Naive thymus-derived CD4-positive, alpha-beta T cell (primary cell): ENCODE measurements at places on chromosomes 6 and 20. TPM values are rescaled to one million over a fixed set of nuclear protein-coding genes. Genes with fewer than 3 reads are reported as not detected.
A peak's percentile ranks its signal among the peaks of the same experiment; 100 is the strongest.

DNA sequence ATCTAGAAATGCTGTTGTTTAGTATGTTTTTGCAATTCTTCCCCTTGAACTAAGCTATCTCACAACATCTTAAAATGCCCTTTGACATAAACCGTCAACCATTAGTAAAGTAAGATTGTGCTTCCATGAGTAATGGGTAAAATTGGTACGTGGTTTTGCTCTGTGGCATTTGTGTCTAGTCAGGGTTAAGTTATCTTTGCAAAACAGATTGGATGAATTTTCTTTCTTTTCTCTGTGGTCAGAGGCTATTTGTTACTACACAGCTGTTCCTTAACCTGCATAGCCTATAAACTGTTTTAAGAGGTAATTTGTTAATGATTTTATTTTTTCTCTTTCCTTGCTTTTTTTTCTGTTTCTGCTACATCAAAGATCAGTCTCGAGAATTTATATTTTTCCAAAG lies 75.4 kb downstream of the RPP40 start:
- no peak for DNase-seq
- no peak overlapping the region for H3K4me3 ChIP-seq
- H3K27me3 ChIP-seq, result no peaks in the 10 kb centered on the region
- H3K36me3 ChIP-seq, result no peaks in the 10 kb centered on the region
- H3K27ac ChIP-seq, result no peak overlapping the region

The GABRR1 gene
- not detected for total RNA-seq

DNA sequence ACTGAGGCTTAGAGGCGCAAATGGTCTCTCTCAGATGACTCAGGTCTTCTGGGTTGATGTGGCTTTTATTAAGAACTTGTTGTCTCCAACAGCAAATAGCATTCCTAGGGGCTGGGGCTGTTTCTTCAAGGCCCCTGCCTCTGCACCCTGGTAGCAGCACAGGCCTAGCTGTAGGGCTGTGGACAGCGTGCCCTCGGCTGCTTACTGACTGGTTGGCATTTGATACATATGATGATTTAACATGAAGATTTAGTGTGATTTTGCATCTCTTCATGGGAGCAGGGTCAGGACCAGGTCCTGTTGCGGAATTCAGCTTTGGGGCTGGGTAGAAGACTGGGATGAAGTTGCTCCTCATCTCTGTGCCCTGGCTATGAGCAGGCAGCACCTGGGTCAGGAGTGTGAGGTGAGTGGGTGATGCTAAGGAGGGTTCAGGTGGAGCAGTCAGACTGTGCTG lies 24.3 kb upstream of the IER3 start:
- peaks cover 44% of the 10 kb centered on the region for H3K4me1 ChIP-seq
- no peak overlapping the region for H3K27ac ChIP-seq
- H3K4me3 ChIP-seq, result peak overlapping the region; percentile 15
- no peaks in the 10 kb centered on the region for H3K36me3 ChIP-seq

GRCh38 chr6:5094327-5094726 lies 9.2 kb downstream of the PPP1R3G start:
- no peak for DNase-seq
- no peaks in the 10 kb centered on the region for H3K4me1 ChIP-seq
- no peaks in the 10 kb centered on the region for H3K36me3 ChIP-seq
- H3K4me3 ChIP-seq, result no peak overlapping the region
- H3K27me3 ChIP-seq, result no peaks in the 10 kb centered on the region
- no peak overlapping the region for H3K27ac ChIP-seq

DNA sequence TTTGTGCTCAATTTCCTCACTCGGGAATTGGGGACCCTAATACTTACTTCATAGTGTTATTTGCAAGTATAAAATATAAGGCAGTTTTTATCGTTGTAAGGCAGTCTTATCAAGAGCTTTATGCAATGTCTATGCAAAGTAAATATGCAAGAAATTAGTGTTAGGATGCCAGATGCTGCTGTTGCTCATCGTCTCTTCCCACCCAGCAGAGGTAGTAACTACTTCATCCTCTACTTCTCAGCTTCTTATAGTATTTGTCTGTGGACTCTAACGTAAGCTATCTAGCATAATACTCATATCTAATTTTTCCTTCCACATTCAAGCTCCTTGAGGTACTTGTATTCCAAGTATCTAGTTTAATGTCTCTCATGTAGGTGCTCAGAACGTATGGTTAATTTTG lies 11.6 kb downstream of the PLCG1 start:
- H3K4me1 ChIP-seq, result peaks cover 96% of the 10 kb centered on the region
- H3K27ac ChIP-seq, result peak overlapping the region; percentile 91
- DNase-seq, result no peak
- no peaks in the 10 kb centered on the region for H3K27me3 ChIP-seq

GRCh38 chr20:59455402-59456341 lies 148.7 kb upstream of the PHACTR3 start:
- H3K4me3 ChIP-seq, result no peak overlapping the region
- H3K4me1 ChIP-seq, result no peaks in the 10 kb centered on the region
- no peak for DNase-seq
- H3K27ac ChIP-seq, result no peak overlapping the region

The TRAPPC3L gene
- not detected for total RNA-seq

GRCh38 chr20:61636531-61637116 lies 384.6 kb downstream of the CDH4 start:
- no peak for DNase-seq
- no peak overlapping the region for H3K27ac ChIP-seq
- H3K27me3 ChIP-seq, result no peaks in the 10 kb centered on the region
- H3K4me1 ChIP-seq, result no peaks in the 10 kb centered on the region
- no peaks in the 10 kb centered on the region for H3K36me3 ChIP-seq

- H3K27me3 ChIP-seq, result no peaks in the 10 kb centered on the region
- no peak for DNase-seq
- no peaks in the 10 kb centered on the region for H3K4me1 ChIP-seq
- H3K36me3 ChIP-seq, result no peaks in the 10 kb centered on the region
- no peak overlapping the region for H3K4me3 ChIP-seq
- no peak overlapping the region for H3K27ac ChIP-seq
These were observed 22.7 kb upstream of the NTSR1 start for GRCh38 chr20:62685781-62686555.

DNA sequence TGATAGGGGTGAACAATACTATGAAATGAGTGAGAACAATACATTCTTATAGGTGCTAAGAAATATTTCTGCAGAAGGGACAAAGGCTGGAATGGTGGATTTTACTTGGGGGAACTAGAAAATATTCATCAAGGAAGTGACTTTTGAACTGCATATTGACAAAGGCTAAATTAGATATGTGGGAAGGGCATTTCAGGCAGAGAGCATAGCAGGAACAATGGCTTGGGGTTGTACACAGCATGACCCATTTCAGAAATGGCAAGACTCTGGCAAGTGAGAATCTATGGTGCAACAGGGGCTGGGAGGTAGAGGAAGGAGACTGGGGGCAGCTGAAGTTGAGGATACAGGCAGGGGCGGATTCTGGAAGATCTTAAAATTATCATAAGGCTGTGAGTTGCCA lies 46.7 kb upstream of the KIF16B start:
- no peak overlapping the region for H3K4me3 ChIP-seq
- no peaks in the 10 kb centered on the region for H3K36me3 ChIP-seq
- H3K27me3 ChIP-seq, result no peaks in the 10 kb centered on the region
- no peak for DNase-seq
- H3K4me1 ChIP-seq, result no peaks in the 10 kb centered on the region

The TMEM217 gene
- total RNA-seq, result 1.6 TPM

GRCh38 chr20:35902545-35902941 lies 51.8 kb downstream of the SCAND1 start:
- H3K27ac ChIP-seq, result no peak overlapping the region
- no peaks in the 10 kb centered on the region for H3K27me3 ChIP-seq
- H3K4me3 ChIP-seq, result no peak overlapping the region
- H3K4me1 ChIP-seq, result no peaks in the 10 kb centered on the region

- no peaks in the 10 kb centered on the region for H3K27me3 ChIP-seq
- H3K4me3 ChIP-seq, result peak overlapping the region; percentile 89
- H3K27ac ChIP-seq, result peak overlapping the region; percentile 86
- peak; percentile 51 for DNase-seq
- H3K36me3 ChIP-seq, result no peaks in the 10 kb centered on the region
- H3K4me1 ChIP-seq, result peaks cover 43% of the 10 kb centered on the region
These were observed 1.4 kb downstream of the FYN start for GRCh38 chr6:111871725-111872400.

DNA sequence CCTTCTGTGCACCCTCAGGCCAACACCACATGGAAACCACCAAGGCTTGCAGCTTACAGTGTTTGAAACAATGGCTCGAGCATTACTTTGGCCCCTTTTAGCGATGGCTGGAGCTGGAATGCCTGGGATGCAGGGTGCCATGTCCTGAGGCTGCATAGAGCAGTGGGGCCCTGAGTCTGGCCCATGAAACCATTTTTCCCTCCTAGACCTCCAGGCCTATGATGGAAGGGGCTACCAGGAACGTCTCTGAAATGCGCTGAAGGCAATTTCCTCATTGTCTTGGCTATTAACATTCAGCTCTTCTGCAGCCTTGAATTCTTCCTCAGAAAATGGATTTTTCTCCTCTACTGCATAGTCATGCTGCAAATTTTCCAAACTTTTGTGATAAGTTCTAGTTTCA lies 29.9 kb upstream of the SERINC1 start:
- H3K27ac ChIP-seq, result no peak overlapping the region
- no peak for DNase-seq
- no peaks in the 10 kb centered on the region for H3K36me3 ChIP-seq
- no peaks in the 10 kb centered on the region for H3K4me1 ChIP-seq
- H3K4me3 ChIP-seq, result no peak overlapping the region

The CENPW gene
- total RNA-seq, result 1.2 TPM
